ENCODE measurements at places on chromosomes 1 and 21.

GRCh38 chr1:97424209-97424608 is 496.6 kb downstream of the DPYD start:
- H3K36me3 ChIP-seq: no peaks in the 10 kb centered on the region
- H3K27me3 ChIP-seq: no peaks in the 10 kb centered on the region
- H3K27ac ChIP-seq: no peak overlapping the region
- H3K4me3 ChIP-seq: no peak overlapping the region

- H3K27me3 ChIP-seq: no peaks in the 10 kb centered on the region
- peaks cover 29% of the 10 kb centered on the region for H3K4me1 ChIP-seq
- H3K36me3 ChIP-seq: no peaks in the 10 kb centered on the region
- H3K27ac ChIP-seq: peak overlapping the region; percentile 84
- no peak overlapping the region for H3K4me3 ChIP-seq
These were observed 1.1 kb upstream of the TRIM62 start for GRCh38 chr1:33182896-33183295.

GRCh38 chr1:2583331-2583791 is 3.2 kb upstream of the PRXL2B start:
- no peaks in the 10 kb centered on the region for H3K36me3 ChIP-seq
- no peak for DNase-seq
- H3K4me3 ChIP-seq: no peak overlapping the region
- no peak overlapping the region for H3K27ac ChIP-seq

DNA sequence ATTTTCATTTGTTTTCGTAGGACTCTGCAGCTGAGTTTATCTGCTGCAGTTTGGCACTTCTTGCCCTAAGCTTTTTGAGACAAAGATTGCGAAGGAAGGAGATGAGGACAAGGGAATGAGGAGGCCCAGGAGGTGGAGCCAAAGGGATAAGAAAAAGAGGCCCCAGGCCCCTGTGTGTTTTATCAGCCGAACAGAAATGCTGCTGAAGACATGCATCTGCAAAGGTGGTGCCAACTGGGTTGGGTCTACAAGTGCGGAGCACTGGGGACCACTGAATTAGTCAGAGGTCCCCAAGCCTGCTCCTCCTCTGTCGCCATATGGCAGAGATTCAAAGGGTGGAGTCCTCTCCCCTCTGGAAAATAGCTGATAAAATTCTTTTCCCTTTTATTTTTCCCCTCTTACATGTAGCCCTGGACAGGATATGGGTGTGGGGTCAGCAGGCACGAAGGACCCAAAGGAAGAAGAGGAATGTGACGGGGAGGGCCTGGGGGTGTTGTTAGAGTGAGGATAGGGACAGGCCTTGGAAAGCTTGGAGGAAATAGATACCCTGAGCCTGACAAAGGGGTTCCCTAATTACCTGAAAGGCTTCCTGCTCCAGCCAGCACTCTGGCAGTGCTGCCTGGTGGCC is 2.7 kb downstream of the CD34 start:
- peaks cover 11% of the 10 kb centered on the region for H3K27me3 ChIP-seq
- H3K4me1 ChIP-seq: peaks cover 77% of the 10 kb centered on the region
- H3K27ac ChIP-seq: peak overlapping the region; percentile 95
- DNase-seq: peak; percentile 58

DNA sequence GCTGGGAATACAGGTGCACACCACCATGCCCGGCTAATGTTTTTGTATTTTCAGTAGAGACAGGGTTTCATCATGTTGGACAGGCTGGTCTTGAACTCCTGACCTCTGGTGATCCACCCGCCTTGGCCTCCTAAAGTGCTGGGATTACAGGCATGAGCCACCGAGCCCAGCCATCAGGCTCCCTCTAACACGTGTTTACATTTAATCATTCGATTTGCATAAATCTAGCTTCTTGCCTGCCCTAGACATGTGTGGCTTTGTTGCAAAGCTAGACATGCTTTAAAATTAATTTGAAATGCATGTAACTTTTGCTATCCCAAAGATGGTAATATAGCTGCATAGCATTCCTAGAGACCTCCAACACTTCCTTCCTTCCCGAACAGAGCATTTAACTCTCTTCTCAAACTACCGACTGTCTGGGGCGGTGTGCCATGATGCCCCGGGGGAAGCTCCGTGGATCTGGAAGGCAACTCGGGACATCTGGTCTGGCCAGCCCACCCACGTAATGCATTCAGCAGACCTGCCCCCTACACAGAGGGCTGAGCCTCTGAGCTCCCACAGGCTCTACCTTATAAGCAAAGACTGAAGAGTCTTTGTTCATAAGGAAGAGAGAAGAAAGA is 34.6 kb upstream of the NID1 start:
- no peaks in the 10 kb centered on the region for H3K36me3 ChIP-seq
- H3K27ac ChIP-seq: no peak overlapping the region
- no peak overlapping the region for H3K4me3 ChIP-seq
- peaks cover 4% of the 10 kb centered on the region for H3K27me3 ChIP-seq
- DNase-seq: no peak

DNA sequence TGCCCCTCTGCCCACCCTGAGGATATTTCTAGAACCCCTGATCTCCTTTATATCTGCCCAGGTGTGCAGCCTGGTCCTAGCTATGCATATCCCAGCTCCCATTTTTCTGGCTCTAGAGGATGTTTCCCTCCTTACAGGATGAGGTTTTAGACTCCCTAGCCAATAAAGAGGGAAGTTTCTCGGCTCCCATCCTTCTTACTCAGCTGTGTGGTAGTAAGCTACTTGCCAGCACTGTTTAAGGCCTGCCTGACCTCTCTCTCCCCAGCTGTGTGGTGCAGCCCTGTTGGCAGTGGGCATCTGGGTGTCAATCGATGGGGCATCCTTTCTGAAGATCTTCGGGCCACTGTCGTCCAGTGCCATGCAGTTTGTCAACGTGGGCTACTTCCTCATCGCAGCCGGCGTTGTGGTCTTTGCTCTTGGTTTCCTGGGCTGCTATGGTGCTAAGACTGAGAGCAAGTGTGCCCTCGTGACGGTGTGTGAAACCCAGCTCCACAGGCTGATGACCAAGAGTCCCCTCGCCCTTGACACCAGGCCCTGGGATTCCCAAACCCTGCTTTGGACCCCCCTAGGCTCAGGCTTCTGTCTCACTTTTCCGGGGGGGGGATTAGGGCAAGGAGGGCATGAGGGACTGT is 7.8 kb upstream of the P3R3URF start:
- peaks cover 64% of the 10 kb centered on the region for H3K4me1 ChIP-seq
- H3K36me3 ChIP-seq: no peaks in the 10 kb centered on the region
- H3K27me3 ChIP-seq: no peaks in the 10 kb centered on the region
- no peak overlapping the region for H3K4me3 ChIP-seq

- H3K4me1 ChIP-seq: no peaks in the 10 kb centered on the region
- H3K4me3 ChIP-seq: no peak overlapping the region
- DNase-seq: no peak
- no peaks in the 10 kb centered on the region for H3K36me3 ChIP-seq
- no peaks in the 10 kb centered on the region for H3K27me3 ChIP-seq
These were observed 17.0 kb downstream of the TRAF5 start for GRCh38 chr1:211343607-211344006.

DNA sequence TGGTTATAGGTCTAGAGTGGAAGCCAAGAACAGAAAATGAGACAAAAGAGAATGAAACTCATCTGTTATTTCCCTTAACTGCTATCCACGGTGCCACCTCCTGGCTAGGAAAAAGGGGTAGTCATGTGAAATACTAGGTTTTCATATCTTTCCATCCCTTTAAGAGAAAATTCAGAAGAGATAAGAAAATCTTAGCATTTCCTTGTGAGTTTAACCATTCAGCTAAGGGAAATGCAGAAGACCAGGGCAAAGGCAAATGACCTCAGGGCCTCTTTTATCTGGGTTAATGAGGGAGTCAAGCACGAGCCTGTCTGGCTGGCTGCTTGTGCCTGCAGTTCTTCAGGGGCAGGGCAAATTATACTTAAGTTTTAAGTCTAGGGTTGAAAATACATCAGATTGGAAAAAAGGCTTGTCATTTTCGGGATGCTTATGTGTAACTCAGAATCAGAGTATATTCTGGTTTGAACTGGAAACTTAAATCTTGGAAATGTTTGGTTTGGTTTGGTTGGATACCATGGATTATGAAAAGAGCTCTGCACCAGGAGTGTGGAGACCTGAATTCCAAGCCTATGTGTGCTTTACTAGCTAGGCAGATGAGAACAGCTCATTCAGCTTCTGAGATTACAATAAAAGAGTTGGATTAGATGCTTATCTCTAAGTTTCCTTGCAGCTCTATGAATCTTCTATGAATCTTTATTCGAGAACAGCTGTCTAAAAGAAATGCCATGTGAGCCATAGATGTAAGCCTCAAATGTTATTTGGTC is 19.9 kb downstream of the NIBAN1 start:
- no peaks in the 10 kb centered on the region for H3K27me3 ChIP-seq
- H3K36me3 ChIP-seq: no peaks in the 10 kb centered on the region
- no peak for DNase-seq
- H3K27ac ChIP-seq: peak overlapping the region; percentile 91

GRCh38 chr21:33587792-33588484 is 546 bp downstream of the DONSON start:
- H3K27me3 ChIP-seq: no peaks in the 10 kb centered on the region
- no peak for DNase-seq
- peak overlapping the region; percentile 90 for H3K4me3 ChIP-seq
- peak overlapping the region; percentile 90 for H3K27ac ChIP-seq
- peaks cover under 1% of the 10 kb centered on the region for H3K36me3 ChIP-seq

DNA sequence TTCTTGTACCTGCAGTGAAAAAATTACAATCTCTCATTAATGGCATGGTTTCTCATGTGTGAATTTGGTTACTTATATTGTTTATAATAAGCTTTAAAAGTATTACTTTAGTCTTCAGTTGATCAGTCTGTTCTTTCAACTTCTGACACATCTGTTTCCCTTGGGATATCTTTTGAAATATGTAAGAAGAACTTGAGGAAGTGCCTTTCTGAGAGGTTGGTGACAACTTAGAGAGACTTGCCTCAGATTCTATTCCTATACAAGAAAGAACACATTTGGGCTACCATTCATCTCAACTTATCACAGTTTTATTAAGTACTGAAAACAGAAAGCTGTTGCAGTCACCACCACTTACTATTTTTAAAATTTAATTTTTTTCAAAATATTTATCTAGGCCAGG is 8.1 kb downstream of the AKNAD1 start:
- H3K4me3 ChIP-seq: no peak overlapping the region
- no peaks in the 10 kb centered on the region for H3K4me1 ChIP-seq
- no peak for DNase-seq
- no peaks in the 10 kb centered on the region for H3K36me3 ChIP-seq
- no peak overlapping the region for H3K27ac ChIP-seq

GRCh38 chr1:70760154-70760553 is 287.5 kb downstream of the PTGER3 start:
- H3K4me3 ChIP-seq: no peak overlapping the region
- H3K27me3 ChIP-seq: no peaks in the 10 kb centered on the region
- H3K36me3 ChIP-seq: no peaks in the 10 kb centered on the region
- H3K27ac ChIP-seq: no peak overlapping the region
- no peaks in the 10 kb centered on the region for H3K4me1 ChIP-seq

DNA sequence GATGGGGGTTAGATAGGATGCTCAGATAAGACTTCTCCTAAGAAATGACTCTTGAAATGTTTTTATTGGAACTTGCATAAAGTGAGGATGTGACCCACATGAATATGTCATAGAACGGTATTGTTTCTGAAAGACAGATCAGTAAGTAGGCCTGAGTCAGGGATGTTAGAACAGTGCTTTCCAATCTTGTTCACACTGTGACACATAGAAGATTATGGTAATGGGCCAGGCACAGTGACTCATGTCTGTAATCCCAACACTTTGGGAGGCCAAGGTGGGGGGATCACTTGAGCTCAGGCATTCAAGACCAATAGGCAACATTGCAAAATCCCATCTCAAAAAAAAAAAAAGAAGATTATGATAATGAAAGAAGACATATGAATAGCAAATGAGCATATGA is 32.9 kb downstream of the FMO4 start:
- no peaks in the 10 kb centered on the region for H3K27me3 ChIP-seq
- no peak overlapping the region for H3K4me3 ChIP-seq

GRCh38 chr1:194419721-194420120 is 1233.3 kb upstream of the B3GALT2 start:
- H3K4me3 ChIP-seq: no peak overlapping the region
- no peaks in the 10 kb centered on the region for H3K4me1 ChIP-seq
- no peaks in the 10 kb centered on the region for H3K36me3 ChIP-seq
- no peak overlapping the region for H3K27ac ChIP-seq

All from left ventricle myocardium inferior (tissue), 1 donor.